Stimulated activated CD8-positive, alpha-beta memory T cell treated with anti-CD3 and anti-CD28 coated beads, Interleukin-7, amount 100 ng/mL, for 1 hour (primary cell): ENCODE measurements at places on chromosomes 1 and 21.

GRCh38 chr1:39491146-39491921 is at the start of gene BMP8A:
Gene BMP8A, plus strand, starts transcription at chr1:39491636. Its CDS starts 356 bp downstream, at chr1:39491992.
- DNase-seq, result peak; percentile 51

DNA sequence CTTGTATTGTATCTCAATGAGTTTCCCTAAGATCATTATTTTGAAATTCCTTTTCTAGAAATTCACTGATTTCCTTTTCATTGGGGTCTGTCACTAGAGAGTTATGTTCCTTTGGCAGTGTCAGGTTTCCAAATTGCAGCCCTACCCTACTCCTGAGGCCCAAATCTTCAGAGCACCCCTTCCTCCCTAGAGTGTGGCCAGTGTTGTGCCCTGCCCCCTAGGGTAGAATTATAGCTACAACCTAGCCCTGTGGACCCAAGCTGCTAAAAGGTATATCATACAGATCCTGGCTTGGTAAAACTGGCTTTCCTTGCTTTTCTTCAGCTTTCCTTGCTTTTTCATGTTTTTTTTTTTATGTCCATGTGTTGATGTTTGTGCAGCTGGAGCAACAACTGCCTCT is 60.7 kb downstream of the DIPK1A start:
- DNase-seq, result no peak

DNA sequence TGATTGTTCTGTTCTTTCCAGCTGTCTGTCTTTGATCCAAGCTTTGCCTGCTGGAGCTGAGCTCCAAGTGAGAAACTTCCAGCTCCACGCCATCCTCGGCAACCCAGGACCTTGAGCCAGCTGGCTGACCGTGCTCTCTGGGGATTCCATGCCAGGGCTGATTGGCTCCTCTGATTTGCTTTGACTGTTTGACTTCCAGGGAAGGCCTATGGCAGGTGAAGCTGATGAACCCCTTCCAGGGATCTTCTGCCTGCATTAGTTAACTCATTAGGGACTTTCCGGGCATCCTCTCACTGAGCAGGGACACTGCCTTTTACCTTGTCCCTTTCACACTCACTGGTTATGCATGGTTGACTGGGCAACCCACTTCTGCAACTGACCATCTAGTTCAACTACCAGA is 406.1 kb downstream of the RPS6KC1 start:
- no peak for DNase-seq

GRCh38 chr1:7012461-7012924 is 227.2 kb downstream of the CAMTA1 start:
- DNase-seq, result no peak

GRCh38 chr21:45910548-45911221 is 70.9 kb upstream of the COL6A1 start:
- no peak for DNase-seq

DNA sequence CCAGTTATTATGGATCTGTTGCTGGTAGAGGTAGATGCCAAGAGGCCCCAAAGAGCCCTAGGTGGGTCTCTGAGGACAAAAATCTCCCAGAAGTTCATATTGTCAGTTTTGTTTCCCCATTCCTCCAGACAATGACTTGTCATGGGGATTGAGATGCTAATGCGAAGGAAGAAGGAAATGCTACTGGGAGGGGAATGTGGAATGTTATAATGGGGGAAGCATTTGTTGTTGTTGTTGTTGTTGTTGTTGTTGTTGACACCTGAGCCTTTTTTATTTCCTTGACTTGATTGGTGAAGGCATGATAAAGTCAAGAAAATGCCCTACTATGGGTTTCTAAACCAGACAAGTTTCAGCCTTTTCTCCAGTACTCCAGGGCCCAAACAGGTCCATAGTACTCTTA is 108.9 kb downstream of the BEND5 start:
- DNase-seq, result no peak
